ENCODE measurements at places on chromosomes 5 and 9.

DNA sequence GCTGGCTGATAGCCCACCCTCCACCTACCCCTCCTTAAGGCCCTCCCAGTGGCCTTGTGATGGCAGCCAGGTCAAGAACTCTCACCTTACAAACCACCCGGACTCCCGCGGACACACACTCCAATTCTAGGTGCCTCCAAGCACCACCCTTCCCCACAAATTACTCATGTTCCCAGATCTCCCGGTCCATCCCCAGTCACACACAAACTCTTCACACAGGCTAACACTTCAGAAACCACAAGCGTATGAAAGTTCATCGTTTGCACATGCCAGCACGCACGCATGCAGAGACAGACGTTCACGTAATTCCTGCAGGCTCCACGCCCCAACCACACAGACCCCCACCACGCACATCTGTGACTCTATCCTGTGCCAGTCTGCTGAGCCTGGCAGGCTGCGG lies 18.0 kb downstream of the NR5A1 start:
- DNase-seq: no peak

- DNase-seq: no peak
Observed at GRCh38 chr5:143341807-143342570, 61.5 kb downstream of the NR3C1 start.

DNA sequence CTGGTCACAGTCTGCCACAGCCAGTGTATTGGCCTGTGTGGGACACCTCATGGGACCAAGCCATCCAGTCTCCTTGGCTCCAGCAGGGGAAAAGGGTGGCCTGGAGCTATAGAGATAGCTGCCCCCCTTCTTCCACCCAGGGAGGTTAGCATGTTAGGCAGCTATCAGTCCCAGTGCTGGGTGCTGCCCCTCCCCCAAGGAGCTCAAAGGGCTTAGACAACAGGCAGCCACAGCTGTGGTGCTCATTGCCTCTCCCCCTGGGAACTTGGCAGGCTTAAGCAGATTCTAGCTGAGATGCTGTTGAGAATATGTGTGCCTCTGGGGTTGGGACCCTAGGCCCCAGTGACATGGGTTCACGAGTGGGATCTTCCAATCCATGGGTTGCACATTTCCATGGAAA lies 226.0 kb upstream of the PTGER4 start:
- DNase-seq: no peak

DNA sequence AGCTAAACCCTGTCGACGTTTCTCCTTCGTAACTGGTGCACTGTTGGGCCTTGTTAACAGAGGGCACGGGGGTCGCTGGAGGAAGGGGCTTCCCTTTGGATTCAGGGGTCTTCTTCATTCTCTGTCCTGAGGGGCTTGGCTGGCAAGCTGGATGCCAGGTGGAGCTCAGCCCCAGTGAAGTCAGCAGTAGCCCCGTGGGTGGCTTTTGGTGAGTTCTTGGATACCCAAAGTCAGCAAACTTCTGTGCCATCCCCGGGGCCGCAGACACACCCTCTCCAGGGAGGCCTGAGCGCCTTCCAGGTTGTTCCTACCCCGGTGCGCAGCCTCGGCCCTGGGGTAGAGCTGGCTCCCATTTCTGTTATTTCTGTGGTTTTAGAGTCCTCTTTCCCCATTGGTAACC lies 12.3 kb upstream of the OBP2A start:
- no peak for DNase-seq

DNA sequence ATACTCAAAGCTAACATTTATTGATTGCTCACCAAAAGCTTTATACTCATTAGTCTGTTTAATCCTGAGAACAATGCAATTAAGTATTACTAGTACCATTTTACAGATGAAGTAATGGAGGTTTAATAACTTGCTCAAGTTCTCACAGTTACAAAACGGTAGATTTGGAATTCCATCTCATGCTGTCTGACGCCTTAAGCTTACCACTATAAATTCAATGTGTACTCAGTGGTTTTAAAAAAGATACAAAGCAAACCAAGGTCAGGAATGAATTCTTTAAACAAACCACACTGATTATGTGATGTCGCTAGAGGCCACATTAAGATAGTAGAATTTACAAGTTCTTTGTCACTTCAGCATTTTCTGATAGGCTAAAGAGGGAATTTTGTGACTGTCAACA lies 1.2 kb upstream of the C5orf63 start:
- DNase-seq: no peak

DNA sequence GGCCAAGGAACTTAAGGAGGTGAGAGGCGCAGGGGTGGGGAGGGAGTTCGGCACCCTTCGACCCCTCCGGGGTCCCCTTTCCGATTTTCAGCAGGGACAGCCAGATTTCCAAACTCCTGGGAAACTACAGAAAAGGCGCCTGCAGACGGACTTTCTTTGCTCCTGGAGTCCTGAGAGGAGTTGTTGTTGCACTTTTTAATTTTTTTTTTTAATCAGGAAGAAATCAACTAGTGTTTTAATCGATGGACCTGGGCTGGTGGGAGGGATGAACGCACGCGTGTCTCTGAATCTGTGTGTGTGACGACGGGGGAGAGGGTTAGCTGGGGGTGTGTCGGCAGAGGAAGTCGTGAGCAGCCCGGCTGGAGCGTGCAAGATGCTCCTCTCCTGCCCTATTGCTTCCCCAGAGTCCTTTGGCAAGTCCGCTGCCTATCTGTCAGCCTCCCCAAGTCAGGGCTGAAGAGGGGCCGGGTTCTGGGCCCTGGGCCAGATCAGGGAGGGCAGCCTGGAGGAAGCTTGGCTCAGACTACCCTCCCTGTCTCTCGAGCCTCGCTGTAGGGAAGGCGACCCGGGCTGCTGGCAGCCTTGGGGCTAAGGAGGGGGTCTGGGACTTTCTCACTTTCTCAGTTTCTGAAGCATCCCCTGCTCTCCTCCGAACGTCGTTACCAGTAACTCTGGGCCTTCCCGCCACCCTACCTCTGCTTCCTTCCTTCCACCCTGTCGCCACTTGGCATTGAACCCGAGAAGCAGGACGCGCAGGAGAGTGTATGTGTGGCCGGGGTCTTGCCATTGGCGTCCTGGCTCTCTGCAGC lies 731 bp downstream of the PRR16 start:
- no peak for DNase-seq

DNA sequence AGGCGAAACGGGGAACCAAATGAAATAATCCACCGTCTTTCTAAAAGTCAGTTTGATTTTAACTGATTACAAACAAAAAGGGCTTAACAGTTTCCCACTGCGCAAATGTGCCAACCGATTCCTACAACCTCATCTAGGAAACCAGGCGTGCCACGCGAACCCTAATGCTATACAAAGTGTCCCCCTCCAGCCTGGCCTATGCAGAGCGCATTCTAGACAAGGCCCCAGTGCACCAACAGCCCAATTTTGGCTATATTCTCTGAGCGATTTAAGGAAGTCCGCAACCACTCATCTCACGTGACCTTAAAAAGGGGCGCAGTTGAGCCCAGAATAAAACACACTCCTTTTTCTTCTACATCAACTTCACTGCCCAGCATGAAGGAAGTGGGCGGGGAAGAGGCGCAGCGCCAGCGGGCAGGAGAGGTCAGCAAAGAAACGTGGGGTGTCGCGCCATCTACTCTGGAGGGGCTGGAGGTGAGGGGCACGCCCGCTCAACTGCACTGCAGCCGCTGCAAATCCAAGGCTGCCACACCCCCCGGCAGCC lies 779 bp downstream of the FAM13B start:
- DNase-seq: peak; percentile 18

DNA sequence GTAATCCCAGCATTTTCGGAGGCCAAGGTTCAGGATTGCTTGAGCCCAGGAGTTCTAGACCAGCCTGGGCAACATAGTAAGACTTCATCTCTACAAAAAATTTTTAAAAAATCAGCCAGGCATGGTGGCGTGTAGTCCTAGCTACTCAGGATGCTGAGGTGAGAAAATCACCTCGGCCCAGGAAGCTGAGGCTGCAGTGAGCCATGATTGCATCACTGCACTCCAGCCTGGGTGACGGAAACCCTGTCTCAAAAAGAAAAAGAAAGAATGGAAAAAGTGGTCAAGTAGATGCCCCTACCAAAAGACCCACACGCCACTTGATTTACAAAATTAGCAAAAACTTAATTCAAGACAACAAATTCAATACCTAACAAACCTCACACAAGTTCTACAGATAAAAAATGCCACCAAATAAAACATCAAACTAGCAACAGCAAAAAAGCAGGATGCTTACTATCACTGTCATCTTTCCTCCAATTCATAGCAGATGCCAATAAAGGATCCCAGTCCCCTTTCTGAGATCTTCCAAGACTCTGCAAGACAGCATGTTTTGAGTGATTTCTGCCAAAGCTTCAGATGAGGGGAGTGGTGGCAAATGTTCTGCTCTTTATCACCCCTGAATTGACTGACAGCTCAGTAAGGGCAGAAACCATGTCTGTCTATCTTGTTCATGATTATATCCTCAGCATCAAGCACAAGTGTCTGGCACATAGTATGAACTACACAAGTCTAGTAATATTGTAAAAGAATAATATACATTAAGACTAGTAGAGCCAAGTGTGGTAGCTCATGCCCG lies 34.2 kb upstream of the TESK1 start:
- no peak for DNase-seq

GRCh38 chr5:116806836-116807235 lies 232.2 kb upstream of the SEMA6A start:
- no peak for DNase-seq

DNA sequence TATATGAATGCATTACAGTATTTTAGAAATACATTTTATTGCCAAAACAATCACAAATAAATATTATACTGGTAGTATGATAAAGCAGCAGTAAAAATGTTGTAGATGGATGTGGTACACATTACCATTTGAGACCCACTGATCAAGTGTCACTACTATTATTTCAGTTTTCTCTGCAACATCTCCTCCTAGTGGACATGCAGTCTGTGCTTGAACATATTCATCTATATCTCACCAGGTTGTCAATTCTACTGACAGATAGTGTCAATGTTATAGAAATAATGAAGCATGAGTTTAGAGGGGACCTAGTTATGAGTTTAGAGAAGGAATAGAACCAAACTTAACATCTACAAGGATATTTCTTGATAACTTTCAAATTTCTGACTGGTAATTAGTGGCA lies 39.2 kb upstream of the ELOVL7 start:
- DNase-seq: no peak

DNA sequence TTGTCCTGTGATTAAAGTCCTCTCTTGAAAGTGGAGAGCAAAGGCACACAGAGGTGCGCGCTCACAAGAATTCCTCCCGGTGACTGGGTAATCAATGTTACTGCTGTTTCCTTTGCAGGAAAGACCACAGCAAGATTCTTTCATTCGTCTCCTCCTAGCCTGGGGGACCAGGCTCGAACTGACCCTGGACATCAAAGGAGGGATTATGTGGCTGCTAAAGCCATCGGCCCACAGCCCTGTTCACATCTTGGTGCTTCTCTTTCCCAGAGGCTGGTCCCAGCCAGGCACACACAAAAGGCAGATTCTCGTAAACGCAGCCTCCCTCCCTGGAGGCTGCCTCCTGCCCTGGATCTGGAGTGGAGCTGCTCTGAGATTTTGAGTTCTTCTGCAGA lies 230.9 kb downstream of the FANCC start:
- DNase-seq: no peak

DNA sequence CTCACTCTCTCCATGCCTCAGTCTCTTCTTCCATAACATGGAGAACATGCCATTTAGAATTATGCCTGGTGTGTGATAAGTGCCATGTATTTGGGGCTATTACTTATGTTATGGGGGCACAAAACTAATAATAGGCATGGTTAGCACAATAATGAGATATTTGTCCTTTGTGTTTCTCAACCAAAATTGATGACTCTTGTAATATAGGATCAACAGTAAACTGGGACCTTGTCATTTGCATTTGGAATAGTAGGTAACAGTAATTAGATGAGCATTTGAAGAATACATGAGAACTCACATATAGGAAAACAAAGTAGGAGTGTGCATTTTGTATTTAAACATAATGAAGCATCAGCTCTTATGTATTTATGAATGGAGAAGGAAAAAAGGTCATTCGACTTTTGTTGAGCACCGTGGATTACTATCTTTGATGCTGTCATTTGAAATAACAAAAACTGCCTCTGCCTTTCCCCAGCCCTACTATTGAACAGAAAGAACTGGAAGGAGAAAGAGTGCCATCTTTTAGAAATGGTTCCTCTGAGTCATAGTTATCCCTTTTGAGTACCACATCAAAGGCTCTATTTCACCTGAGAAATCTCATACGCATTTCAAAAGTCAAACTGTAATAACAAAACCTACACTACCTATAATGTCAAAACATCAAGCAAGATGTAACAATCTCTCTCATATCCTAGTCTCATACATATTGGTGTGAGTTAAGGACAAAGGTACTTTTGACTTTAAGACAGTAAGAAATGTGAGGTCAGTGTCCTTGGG lies 655.2 kb downstream of the PDE4D start:
- no peak for DNase-seq

DNA sequence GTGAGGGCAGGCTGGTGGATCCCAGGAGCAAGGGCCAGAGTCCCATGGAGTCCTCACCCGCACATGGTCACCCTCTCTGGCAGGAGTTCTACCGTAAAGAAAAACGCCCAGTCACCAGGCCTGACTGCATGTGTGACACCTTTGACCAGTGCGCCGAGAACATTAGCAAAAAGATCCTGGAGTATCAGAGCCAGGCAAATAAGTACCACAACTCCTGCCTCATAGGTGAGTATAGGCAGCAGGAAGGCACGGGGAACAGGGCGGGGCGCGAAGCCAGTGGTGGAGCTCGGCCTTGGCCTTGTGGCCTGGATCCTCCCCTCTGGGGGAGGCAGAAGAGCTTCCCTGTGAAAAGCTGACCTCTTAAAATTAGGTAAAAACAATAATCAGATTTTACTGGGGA lies 45.4 kb upstream of the TDRD7 start:
- DNase-seq: no peak

DNA sequence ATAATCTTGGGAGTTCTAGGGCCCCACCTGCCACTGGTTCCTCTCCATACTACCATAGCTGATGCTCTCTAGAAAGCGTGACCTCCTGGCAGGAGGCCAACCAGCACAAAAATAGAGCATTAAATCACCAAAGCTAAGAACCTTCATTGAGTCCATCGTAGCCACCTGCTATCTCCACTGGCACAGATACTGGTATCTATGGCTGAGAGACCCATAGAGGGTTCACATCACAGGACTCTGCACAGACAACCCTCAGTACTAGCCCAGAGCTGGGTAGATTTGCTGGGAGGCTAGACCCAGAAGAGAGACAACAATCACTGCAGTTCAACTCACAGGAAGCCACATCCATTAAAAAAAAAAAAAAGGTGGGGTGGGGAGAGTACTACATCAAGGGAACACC lies 509.1 kb downstream of the DTWD2 start:
- DNase-seq: no peak

DNA sequence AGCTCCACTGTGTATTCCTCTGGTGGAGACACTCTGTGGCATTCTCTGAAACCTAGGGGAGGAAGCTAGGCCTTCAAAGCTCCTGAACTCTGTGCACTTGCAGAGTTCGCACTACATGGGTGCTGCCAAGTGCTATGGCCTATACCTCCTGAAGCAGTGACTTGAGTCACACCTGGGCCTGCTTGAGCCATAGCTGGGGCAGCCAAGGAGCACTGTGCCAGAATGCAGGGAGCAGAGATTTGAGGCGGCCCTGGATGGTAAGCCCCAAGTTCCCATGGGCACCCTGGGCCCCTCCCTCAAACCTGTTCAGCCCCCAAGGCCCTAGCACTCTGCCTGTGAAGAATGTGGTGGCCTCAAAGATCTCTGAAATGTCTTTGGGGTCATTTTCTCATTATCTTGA lies 212.9 kb downstream of the SPATA31A6 start:
- no peak for DNase-seq

GRCh38 chr5:159435855-159436254 lies 105.6 kb upstream of the IL12B start:
- DNase-seq: no peak
